D721Med (cell line): ENCODE measurements at places on chromosomes 12 and 14.

- no peak for DNase-seq
Observed at GRCh38 chr14:79134361-79134760, 964.2 kb downstream of the NRXN3 start.

DNA sequence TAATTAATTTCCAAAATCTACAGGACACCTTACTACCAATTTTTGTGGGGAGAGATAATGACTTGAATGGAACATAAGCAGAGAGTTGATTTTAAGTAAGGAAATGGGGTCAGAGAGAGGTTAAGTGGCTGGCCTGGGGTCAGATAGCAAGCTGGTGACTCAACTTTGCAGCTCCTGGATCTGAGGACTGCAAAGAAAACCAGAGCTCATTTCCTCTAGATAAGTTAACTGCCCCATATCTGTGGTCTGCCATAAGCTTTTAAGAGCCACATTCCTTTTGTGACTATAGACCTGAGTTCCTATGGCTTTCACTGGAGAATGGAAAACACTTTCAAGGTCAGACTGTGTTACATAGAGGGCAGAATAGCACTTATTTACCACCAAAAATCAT lies 201.2 kb upstream of the PRICKLE1 start:
- no peak for DNase-seq

- no peak for DNase-seq
Observed at GRCh38 chr12:8501720-8502119, 11.6 kb upstream of the CLEC4D start.

DNA sequence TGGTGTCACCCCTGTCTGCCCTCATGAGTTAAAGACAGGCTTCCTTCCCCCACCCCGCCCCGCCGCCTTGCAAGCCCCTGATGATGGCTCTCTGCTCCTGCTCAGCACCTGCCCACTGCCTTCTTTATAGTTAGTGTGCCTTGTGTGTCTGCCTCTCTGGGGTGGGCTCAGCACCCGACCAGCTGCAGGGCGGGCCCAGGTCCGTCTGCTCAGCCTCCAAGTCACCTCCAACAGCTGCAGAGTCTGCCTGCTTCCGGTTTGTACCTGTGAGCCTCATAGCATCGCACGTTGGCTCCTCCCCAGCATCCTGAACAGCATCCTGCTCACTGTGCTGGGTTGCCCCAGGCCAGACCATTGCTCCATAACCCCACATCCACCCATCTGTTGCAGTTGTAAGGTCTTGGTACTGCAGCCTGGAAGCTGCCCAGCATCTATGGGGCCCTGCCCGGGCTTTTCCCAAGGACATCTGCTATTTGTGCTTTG lies 3.5 kb downstream of the TGFB3 start:
- no peak for DNase-seq

DNA sequence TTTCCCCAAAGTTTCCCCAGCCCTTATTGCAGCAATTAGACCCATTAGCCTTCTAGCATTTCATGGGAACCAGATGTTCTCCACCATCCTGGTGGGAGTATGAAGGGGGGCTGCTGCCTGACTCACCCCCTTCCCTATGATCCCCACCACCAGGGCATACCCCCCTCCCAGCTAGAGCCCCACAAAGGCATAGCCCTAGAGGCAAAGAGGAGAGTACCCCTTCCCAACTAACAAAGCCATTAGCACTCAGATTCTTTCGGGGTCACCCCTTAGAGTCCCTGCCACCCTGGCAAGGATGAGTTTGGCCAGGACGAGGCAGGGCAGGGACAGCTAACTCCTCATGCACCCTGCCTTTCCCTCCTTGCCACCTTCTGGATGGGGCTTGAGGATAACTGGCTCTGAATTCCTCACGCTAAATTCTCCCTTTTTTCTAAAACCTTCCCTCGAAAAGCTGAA lies 9.2 kb downstream of the RARG start:
- no peak for DNase-seq

DNA sequence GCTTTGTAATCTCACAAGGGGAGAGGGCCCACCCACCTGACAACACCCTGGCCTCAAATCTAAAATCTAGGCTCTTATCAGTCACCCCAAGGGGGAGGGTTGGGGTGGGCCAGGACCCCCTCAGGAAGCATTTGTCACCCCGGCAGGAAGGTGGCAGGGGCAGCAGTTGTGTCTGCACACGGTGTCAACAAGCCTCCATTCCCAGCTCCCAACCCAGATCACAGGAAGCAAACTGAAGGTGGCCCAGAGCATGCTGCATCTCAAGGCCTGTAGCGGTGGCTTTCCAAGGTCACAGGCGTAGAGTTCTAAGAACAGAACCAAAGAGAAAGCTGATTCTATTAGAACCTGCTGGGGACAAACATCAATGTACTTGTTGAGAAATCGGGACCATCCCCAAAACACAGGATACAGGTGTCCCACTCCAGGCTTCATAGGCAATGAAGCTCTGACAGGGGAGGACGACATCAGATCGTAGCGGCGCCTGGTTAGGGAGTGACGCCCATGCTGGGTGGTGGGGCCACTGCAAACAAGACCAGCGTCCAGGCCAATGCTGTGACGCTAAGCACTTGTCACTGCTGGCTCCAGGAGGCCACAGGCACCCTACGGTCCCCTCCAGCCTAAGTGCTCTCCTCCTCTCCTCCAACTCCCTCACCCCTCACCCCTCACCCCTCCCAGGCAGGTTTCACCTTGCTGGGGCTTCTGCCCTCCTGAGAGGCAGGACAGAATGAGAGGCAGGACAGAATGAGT lies 52.9 kb downstream of the CCDC88C start:
- no peak for DNase-seq

- no peak for DNase-seq
Observed at GRCh38 chr12:88946372-88946997, 366.2 kb upstream of the KITLG start.

DNA sequence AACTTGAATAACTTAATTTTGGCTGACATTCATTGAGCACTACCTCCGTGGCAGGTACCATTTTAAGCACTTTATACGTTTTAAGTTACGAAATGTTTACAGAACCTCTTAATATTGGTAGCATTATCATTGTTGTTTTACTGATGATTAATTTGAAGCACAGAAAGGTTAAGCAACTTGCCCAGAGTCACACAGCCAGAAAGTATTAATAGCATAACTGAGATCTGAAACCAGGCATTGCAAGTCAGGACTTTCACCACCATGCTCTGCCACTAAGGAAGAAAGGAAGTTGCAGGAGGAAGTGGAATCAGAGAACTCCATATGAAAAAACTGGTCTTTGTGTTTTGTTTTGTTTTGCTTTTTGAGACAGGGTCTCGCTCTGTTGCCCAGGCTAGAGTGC lies 28.2 kb upstream of the BCAT1 start:
- DNase-seq = no peak

DNA sequence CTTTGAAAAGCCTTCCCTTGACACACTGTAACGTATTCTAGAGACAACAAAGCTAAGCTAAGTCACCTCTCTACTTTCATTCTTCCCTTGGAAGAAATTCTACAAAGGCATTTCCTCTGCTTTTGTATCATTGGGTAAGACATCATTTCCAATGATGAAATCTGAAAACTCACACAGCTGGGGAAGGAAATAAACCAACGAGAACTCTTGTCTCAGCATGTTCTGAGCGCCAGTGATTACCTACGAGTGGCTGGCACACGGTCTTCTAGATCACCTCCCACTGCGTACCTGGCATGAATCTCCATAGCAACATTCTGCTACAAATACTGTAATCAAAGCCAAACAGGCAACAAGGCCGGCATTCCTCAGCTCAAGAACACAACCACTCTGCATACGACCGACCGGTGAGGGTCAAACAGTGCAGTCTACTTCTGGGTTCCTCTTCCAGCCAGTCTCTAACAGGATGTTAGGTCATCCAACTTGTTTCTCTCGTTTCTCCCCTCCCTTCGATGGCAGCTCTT lies 7.6 kb downstream of the VPS37B start:
- DNase-seq = no peak

GRCh38 chr14:104702673-104703072 lies 13.3 kb downstream of the INF2 start:
- no peak for DNase-seq

GRCh38 chr14:100103250-100104005 lies 38.2 kb downstream of the EVL start:
- DNase-seq = no peak

DNA sequence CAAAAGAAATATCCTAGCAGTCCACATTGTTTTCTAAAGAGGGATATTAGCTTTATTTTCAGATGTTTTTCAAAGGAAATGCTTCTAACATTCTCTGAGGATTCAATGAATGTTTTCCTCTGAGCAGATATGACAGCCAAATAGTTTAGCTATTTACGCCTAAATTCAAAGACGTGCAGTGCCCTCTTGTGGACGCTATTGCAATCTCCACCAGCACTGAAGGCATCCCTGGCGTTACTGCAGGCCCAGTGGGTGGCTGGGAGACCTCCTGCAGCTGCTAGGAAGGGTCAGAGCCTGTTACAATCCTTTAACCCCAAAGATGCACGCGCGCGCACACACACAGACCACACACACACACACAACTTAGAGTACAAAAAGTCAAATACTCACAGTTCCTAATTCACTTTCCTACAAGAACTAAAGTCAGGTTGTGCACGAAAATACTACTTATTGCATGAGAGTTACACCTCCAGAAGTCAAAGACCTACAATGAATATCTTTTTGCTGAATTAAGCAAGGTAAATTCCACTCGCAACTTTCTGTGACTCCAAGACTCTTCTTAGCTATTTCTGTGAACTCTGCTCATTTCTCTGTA lies 589.3 kb upstream of the TMEM132C start:
- no peak for DNase-seq

GRCh38 chr14:28307506-28307905 lies 459.1 kb upstream of the FOXG1 start:
- DNase-seq = no peak

GRCh38 chr12:99392091-99392850 lies 255.3 kb upstream of the GARIN6 start:
- no peak for DNase-seq

- no peak for DNase-seq
Observed at GRCh38 chr12:110453569-110454296, 3.6 kb upstream of the ARPC3 start.

DNA sequence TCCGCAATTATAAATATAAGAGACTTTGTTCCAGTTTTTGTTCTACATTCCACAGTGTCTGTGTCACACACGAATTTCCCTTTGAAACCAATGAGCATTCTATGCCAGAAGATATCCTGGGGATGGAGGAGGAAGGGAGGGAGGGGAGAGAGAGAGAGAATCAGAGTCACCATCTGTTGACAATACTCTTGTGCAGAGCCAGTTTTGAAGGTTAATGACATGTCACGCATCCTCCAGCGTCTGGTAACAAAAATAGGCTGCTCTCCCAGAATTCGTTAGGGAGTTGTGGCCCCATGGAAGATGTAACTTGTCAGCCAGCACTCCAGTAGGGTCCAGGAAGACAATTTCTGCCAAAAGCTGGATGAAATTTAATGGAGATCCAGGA lies 213.5 kb upstream of the KRR1 start:
- no peak for DNase-seq

DNA sequence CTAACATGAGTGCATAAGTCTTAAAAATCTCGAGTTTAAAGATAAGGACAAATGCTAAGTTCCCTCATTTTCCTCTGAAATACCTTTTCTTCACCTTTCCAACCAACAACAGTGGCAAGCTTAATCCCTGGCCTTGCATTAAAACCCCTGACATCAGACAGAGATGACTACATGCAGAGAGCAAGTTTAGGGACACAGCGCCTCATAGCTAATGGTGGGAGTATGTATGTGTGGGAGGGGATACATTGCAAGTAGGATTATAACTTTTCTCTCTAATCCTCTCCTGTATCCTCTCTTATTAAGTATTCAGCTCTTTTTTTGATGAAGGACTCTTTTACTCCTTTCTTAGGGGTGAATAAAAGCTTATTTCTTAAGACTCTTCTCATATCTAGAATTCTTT lies 547.1 kb downstream of the CCER1 start:
- no peak for DNase-seq

DNA sequence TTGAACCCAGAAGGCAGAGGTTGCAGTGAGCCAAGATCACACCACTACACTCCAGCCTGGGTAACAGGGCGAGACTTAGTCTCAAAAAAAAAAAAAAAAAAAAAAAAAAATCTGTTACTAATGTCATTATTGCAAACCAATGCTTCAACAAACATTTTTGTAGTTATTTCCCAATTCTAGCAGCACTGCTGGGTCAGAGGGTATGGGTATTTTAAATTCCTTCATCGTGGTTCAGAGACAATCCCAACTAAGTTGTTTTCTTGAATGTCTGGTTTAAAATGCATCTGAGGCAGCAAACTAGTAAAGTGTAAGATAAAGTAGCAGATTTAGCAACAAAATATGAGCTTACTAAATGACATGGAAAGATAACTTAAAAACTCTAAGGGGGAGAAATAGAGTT lies 65.6 kb downstream of the FERMT2 start:
- DNase-seq = no peak

- no peak for DNase-seq
Observed at GRCh38 chr12:113002155-113002554, 23.8 kb downstream of the OAS2 start.

DNA sequence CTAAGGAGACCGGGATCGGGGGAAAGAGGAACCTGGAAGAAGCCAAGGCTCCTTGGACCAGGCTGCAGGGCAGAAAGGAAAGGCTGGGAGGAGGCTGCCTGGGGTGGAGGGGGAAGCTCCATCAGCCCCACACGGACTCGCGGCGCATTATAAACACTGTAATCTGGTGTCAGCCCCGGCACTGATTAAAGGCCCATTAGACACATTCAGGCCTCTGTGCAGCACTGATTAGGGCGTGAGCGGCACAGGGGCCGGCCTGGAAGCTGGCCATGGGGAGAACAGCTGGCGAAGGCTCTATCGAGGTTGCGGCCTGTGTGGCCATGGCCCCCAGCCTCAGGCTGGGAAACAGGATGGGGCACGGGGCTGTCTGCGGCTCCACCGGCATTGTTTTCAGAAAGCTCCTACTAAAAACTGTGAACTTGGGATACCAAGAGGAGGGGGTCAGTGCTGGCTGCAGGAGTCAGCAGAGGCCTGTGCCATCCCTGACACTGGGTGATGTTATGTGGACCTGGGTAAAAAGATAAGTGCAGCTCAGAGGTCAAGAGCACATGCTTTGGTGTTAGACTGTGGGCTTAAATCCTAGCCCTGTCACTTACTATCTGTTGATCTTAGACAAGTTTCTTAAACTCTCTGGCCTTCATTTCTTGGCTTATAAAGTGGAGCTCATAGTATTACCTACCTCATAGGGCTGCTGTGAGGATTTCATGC lies 10.6 kb downstream of the ACVRL1 start:
- DNase-seq = no peak

DNA sequence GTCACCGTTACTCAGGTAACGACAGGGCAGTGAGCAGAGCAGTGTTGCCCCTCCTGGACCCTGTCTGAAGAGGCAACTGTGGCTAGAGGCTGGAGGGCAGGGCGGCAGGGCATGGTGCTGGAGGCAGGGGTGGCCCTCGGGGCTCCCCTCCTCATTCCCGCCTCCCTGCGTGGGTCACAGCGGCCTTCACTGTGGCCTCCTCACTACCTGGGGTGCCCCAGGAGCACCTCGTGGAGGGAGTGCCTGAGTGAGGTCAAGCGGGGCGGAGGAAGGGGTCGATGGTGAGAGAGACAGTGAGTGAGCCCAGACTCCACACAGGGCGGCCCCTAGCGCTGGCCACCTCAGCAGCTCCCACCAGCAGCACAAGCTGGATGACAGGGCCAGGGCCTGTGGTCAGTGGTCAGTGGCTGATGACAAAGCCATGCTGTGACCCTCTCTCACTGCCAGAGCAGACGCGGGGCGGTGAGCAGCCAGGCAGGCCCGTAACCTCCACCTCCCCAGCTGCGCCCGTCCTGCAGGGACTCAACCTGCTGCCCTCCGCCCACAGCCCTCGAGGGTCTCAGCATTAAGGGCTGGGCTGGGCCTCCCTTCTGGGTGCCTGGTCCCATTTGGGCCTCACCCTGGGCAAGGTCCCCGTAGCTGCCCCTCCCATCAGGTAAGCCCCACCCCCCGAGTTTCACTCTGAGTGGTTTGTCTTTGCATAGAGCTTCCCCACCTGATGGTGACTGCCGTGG lies 17.8 kb downstream of the GPR132 start:
- no peak for DNase-seq
